ENCODE measurements at places on chromosomes 16 and 17.
A peak's percentile ranks its signal among the peaks of the same experiment; 100 is the strongest.

DNA sequence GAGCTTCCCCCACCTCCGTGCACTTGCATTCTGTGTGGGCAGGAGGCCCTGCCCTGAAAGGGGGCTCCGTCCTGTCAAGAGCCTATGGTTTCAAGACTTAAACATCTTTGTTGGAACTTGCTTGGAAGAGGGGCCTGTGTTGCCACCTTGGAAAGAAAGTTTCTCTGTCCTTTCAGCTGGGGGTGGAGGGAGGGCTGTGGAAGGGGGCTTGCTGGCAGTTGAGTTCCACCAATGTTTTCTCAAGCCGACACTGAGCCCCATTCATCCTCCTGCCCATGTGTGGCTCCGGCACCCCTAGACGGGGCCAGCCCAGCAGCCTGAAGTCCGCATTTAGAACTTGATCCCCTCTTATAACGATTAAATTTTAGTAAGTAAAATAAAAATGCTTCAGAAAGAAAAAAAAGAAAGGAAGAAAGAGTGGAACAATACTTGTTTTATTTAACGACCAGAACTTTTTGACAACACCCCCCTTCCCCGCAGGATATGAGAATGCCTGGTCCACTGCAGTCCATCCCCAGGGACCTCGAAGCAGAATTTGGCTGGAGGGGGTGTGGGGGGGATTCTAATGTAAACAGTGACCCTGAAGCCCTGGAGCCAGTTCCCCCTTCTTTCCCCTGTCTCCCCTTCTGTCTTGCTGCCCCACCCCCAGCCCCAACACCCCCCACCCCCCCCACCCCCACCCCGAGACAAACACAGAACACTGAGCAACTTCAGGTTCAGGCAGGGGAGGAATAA lies 26.9 kb upstream of the CLEC18A start:
- no peak for DNase-seq

- DNase-seq: no peak
Observed at GRCh38 chr17:67482764-67483163, 105.7 kb downstream of the PITPNC1 start.

GRCh38 chr17:78390241-78391050 lies 12.0 kb downstream of the PGS1 start:
- DNase-seq: no peak

- no peak for DNase-seq
Observed at GRCh38 chr17:41413353-41413957, 10.9 kb downstream of the KRT37 start.

GRCh38 chr16:31477220-31478216 lies 5.4 kb upstream of the SLC5A2 start:
- peak; percentile 67 for DNase-seq

- DNase-seq: no peak
Observed at GRCh38 chr17:18038149-18038850, 668 bp downstream of the ATPAF2 start.

DNA sequence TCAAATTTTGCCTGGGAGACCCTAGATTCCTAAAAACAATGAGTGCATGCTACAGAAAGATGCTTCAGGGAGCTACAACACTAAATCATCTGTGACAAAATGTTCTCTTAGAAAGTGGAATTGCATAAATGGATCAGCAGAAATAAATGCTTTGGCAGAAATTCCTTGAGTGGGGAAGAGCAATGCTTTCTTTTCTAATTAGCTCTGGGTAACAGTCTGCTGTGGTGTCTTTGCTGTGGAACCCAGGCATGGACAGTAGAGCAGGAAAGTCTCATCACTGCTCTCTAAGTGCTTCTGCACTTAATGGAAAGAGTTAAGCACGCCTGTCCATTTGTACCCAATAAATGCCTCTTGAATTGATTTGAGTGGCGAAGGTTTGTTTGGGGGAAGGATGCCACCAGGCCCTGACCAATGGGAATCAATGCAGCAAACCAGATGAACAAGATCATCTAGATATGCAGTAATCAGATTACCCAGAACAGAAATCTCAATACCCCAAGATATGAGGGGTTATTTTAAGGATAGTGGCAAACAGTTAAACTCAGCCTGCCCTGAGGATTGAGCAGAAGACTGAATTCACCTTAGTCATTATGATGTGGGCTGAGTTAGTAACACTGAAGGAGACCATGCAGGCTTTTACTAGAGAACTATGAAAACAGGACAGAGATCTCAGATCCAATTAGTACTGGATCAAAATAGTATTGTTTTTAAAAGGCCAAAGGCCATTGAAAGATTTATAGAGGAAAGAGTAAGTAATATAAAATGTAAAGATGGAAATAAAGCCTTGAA lies 13.6 kb downstream of the HLF start:
- no peak for DNase-seq

DNA sequence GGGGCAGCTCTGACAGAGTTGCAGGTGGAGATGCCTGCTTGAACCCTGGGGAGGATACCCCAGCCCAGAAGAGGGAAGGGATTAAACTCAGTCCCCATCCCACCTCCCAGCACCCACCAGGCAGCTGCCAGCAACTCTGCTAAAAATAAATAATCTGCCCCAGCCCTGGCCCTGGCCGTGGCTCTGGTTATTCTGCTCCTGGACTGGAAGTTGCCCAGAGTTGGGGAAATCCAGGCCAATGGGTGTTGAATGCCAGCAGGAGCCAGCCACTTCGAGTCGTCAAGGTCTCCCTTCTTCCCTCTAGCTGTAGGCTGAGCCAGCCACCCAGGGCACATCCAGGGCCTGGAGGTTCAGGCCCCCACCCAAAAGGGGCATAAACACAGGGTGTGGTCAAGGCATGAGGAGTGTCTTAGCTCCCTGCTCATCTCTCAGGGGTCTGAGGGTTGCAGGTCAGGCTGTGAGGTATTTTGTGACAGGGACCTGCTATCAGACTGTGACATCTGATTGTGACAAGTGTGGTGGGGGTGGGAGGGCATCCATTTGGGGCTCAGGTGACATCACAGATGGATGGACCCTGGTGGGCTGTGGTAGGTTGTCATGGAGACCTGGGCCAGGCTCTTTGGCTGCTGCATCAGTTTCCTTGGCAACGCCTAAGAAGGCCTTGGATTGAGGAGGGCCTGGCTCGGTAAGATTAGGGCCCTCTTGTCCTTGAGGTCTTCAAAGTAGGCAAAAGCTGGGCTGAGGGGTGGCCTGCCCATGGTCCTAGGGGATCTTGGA lies 1.0 kb upstream of the RRAD start:
- DNase-seq: no peak

DNA sequence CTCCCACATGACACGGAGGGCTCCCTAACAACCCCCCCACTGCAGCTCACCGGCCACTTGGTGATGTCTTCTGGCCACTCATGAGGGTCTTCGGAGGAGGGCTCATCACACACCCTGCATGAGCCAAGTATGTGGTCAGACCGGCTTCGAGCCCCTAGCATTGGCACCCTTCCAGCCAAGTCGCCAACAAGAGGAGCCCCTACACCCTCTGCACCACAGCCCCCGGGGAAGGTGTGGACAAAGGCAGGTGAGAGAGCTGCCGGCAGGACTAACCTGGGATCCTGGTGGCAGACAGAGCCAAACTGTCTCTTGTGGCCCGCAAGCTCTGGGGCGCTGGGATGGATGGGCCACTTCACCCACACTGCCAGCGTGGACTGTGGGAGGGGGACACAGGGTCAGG lies 6.5 kb downstream of the SNRNP25 start:
- no peak for DNase-seq

- no peak for DNase-seq
Observed at GRCh38 chr17:77654850-77655249, 303.7 kb upstream of the TNRC6C start.

DNA sequence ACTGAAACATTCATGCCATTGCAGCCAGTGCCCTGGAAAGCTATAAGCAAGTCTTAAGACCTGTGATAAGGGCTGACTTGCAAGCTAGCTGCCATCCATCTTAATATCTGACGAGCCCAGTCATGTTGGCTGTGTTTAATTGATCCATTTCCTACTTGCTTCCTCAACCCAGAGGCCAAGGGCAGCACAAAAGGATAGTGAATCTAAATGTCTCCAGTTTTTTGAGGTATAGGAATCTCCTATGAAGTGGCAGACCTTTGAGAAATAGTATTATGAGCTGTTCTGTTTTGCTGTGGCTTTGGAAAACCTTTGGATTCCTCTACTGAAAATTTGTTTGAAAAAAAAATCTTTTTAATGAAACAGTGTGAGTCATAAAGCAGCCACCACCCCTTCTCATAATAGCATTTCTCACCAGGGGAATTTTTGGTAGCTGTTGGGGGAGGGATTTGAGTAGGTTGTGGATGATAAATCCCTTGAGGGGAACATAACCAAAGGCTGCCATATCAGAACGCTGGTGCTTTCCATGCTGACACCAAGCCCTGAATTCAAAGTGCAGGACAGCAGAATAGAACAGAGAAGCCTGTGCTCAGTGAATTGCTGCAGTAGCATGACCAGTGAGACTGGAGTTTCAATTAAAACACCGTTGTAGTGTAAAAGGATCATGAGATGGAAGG lies 12.9 kb downstream of the ZNRF1 start:
- DNase-seq: peak; percentile 50

GRCh38 chr16:84029297-84030047 lies 13.1 kb downstream of the SLC38A8 start:
- DNase-seq: no peak

- no peak for DNase-seq
Observed at GRCh38 chr16:67959536-67960329, 8.7 kb downstream of the SLC12A4 start.

DNA sequence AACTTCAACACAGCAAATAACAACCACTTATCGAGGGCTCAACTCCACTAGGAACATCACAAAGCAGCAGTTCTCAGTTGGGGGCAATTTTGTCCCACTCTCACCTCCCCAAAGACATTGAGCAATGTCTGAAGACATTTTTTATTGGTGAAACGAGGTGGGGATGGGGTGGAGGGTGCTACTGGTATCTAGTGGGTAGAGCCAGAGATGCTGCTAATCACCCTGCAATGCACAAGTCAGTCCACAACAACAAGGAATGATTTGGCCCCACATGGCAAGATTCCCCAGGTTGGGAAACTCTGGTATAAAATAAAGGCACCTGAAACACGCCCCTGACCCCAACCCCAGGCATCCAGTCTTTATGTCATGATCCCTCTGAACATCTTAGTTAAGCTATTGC lies 33.3 kb downstream of the TLE7 start:
- DNase-seq: no peak

GRCh38 chr17:6789146-6789545 lies 13.1 kb downstream of the FBXO39 start:
- no peak for DNase-seq

- DNase-seq: no peak
Observed at GRCh38 chr16:9119795-9120194, 28.4 kb downstream of the HAPSTR1 start.

DNA sequence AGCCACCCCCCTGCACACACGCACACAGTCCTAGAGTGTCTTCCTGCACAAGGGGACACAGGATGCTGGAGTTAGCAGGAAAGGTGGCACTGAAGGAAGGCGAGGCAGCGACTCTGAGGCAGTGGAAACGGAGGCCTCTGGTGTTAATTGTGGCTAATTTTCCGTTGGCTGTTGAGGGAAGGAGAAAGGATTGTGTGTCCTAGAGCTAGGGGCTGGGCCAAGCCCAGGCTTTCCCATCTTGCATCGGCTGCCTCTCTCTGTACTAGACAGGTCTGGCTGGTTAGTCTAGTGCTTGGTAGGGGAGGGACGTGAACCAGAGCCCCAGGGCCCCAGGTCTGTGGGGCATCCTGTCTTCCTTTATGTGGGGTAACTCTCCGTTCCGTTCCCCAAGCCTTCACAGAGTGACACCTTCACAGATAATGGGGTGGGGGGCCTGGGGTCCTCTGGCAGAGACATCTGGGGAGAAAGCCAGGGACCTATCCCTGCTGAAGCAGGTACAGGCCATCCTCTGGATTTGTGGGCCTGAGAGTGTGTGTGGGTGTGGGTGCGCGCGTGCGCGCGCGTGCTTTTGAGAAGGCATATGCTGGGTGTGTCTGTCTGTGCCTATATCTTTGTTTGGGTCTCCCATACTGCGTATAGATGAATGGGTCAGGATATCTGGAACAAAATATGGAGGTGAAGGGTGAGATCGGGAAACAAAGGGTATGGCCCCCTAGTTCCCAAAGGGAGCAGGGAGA lies at the start of gene CHD3:
Gene CHD3 (plus strand): TSS at position 606 of the 737 bp plus-strand sequence. CDS start 212 bp downstream, outside the sequence.
- DNase-seq: no peak

DNA sequence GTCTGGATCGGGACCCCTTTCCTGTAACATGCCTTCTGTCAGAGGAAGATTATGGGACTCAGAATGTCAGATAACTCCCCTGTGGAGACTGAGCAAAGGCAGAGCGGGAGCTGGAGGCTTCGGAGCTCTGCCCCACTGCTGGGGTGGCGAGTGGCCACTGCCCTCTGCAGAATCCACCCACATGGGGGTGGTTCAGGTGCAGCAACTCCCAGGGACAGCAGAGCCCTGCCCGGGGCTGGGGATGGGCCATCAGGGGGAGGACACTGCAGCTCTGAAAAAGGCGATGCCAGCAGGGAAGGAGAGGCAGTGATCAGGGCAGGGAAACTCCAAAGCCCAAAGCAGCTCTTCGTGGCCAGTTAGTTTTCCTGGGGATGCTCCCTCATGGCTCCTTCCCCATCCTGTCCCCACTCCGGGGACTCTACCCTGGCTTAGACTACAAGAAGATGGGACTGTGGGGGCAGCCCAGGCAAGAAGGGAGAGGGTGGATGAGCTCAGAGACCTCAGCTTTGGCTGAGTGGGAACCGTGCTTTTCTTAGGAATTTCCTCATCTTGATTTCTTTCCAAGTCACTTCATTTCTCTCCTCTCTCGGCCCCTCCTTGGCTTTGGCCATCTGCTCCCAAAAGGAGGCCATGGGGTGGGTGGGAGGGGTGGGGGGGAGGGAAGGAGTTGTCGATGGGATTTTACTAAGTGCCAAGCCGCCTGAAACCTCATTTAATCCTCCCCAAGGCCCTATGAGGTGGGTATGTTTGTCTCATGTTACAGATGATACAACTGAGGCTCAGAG lies 4.0 kb downstream of the CA4 start:
- no peak for DNase-seq

DNA sequence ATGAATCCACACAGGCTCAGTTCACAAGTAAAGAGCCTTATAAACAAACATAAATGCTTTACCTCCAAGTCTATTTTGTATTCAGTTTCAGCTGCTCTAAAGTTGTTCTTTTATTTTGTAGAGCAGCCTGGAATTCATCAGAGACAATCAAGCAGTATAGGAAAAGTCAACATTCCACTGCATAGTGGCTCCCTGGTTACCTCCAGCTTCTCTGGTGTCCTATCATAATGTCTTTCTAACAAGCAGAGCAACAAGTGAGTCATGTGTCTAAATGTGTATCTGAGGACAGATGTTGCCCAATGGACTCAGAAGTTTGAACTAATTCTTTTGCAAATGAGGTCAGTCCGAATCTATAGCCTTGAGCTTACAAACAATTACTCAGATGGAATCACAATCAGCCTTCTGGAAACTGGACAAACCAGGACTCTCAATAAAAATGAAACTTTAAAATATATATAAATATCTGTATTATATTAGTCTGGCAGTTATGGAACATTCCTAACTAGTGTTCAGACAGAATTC lies 292.0 kb upstream of the TOM1L1 start:
- DNase-seq: no peak

- no peak for DNase-seq
Observed at GRCh38 chr17:64066716-64067115, 46.3 kb upstream of the ICAM2 start.

DNA sequence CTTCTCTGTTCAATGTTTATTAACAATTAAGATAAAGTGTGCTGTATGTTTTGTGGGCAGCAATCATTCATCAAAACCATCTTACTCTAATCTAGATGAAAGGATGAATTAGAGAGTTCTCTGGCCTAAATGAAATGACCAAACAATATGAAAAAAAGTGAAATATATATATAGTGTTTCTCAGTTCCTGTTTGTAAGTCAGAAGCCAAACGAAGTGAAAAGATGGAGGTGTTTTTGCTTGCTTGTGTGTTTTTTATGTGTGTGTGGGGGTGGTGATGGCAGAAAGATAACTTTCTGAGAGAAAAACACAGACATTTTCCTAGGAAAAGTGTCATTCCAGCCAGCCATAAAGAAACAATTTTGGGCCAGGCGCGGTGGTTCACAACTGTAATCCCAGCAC lies 138.6 kb downstream of the CDH8 start:
- no peak for DNase-seq

Data from posterior cingulate gyrus (tissue), 11 donors.